NCI-H2081 (cell line): ENCODE measurements at places on chromosomes 16 and 17.

- no peak for DNase-seq
Observed at GRCh38 chr16:46782320-46782719, 34.2 kb upstream of the MYLK3 start.

GRCh38 chr17:74070998-74071679 is 132.3 kb upstream of the RPL38 start:
- DNase-seq, result no peak

GRCh38 chr17:74453665-74454196 is 12.7 kb upstream of the CD300A start:
- no peak for DNase-seq

- no peak for DNase-seq
Observed at GRCh38 chr16:5056352-5056751, 9.4 kb downstream of the C16orf89 start.

GRCh38 chr17:76345377-76345974 is 8.2 kb downstream of the PRPSAP1 start:
- no peak for DNase-seq

DNA sequence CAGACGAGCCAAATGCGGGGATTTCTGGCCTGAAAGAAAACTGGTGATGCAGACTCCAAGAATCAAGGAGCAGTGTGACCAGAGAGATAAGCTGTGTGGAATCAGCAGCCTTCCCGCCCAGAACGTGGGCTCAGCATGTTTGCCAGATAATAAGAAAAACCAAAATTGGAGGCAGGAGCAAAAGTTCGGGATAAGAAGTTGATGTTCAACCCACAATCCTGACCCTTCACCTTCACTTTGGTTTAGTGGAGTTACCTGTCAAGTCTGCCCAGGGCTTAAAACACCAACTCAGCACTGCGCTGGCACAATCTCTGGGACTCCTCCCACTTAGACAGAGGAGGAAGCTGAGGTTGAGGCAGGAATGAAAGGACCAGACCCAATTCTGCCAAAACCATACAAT is 3.1 kb downstream of the SLC43A2 start:
- DNase-seq, result no peak

DNA sequence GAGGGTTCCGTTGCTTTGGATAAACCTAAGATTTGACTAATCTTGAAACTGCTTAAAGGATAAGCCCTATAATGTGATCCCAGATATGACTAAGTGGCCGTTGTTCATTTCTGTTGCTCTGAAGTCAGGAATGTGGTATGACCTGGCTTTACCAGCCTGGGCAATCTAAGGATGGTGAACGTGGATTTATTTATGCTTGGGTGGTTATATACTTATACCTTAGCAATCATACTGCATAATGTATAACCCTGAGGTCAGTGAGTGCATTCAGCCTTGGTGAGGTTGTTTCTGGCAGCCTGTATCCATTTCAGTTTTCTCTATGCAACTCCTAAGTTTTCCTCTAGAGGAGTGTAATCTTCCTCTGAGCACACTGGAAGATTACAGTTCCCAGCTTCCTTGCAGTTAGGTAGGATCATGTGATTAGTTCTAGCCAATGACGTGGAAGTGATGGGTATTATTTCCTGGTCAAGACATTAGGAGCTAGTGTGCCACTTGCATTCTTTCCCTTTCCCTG is 41.9 kb downstream of the FTO start:
- DNase-seq, result no peak

- no peak for DNase-seq
Observed at GRCh38 chr17:13557077-13557476, 44.7 kb downstream of the HS3ST3A1 start.

GRCh38 chr17:41913798-41914197 is 5.0 kb downstream of the ACLY start:
- DNase-seq, result no peak

- no peak for DNase-seq
Observed at GRCh38 chr17:7249830-7250229, 1.7 kb downstream of the CTDNEP1 start.

GRCh38 chr16:29702269-29702668 is 23.3 kb downstream of the QPRT start:
- DNase-seq, result no peak

- peak; percentile 58 for DNase-seq
Observed at GRCh38 chr16:77169650-77170236, 21.2 kb upstream of the MON1B start.

DNA sequence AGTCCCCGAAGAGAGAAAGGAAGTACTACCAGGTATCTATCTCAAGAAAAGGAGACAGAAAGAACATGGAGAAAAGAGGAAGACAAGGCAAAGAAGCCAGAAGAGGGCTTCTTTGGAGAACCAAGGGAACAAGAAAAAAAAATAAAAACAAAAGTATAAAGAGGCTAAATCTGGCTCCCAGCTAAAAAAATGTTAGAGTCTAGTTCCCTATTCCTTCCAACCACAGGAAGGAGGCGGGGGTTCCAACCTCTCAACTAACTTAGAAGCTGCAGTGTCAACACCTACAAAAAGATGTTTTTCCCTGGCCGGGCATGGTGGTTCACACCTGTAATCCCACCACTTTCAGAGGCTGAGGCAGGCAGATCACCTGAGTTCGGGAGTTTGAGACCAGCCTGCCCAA is 13.4 kb downstream of the UTP6 start:
- DNase-seq, result no peak

GRCh38 chr16:11801481-11802021 is 4.5 kb upstream of the ZC3H7A start:
- no peak for DNase-seq

DNA sequence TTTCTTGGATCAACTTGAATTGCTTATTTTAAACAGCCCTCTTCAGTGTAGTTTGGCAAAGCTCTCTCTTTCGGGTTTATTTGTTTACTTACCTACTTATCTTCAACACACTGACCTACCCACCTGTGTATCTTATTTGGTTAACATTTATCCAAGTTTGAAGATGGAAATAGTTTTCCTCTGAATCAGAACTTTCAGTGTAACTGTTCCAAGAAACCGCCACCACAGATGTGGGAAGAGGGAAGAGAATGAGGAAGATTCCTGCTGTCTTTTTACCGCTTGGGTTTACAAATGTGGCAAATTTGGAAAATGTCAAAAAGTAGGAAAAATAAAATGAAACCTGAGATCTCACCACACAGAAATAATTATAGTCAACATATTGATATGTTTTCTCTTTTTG is 115.8 kb downstream of the MSI2 start:
- DNase-seq, result no peak

- DNase-seq, result no peak
Observed at GRCh38 chr16:27869411-27869810, 194.1 kb downstream of the GSG1L start.

- DNase-seq, result no peak
Observed at GRCh38 chr17:9855036-9855435, 29.3 kb downstream of the GLP2R start.

GRCh38 chr17:77036841-77037381 is 103.9 kb upstream of the SEC14L1 start:
- peak; percentile 84 for DNase-seq

GRCh38 chr17:194828-195602 is 13.6 kb upstream of the DOC2B start:
- no peak for DNase-seq

GRCh38 chr16:78705694-78706093 is 606.2 kb downstream of the WWOX start:
- no peak for DNase-seq

GRCh38 chr16:69691980-69692911 is 34.1 kb downstream of the NQO1 start:
- DNase-seq, result no peak

- no peak for DNase-seq
Observed at GRCh38 chr16:88606148-88606757, 32.1 kb upstream of the IL17C start.

DNA sequence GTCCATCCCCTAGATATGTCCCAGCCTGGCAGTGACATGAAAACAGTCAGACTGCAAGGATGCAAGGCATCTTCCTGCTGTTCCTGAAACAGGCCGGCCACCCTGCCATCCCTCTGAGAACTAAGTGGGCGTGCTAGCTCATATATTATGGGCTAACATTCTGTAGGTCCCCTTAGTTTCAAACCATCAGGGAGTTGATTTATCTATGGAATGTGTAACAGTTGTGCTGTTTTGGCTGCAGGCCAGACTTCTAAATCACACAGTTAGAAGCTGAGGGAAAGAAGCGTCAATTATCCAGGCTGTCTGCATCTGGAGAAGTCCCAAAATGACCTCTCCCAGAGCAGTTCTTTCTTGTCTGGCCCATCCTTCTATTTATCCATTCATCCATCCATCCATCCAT is 102.7 kb upstream of the DNAH9 start:
- no peak for DNase-seq

DNA sequence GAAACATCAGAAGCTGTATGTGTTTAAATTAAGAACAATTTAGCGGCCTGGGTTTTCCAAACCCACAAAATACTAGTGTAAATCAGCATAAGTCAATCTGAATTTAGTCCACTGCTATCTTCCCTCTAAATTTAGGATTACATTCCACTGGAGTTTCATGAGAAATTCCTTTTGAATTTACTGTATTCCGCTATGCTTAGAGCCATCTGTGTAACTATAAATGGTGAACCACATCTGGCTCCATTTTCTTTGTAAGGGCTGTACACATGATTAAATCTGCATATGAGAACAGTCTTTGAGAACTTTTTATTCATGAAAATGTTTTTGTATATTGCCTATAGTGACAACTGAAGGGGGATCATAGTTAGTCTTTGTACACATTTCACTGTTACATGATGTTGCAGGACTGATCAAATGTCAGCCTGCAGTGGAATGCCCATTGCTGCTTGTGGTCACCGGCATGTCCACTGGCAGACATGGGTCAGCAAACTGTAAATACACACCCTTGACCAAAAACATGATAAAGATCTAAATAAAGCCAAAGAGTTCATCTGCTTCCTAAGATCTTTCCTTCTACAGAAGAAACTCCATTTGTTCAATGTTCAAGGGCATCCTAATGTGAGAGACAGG is 36.8 kb downstream of the RPGRIP1L start:
- no peak for DNase-seq

DNA sequence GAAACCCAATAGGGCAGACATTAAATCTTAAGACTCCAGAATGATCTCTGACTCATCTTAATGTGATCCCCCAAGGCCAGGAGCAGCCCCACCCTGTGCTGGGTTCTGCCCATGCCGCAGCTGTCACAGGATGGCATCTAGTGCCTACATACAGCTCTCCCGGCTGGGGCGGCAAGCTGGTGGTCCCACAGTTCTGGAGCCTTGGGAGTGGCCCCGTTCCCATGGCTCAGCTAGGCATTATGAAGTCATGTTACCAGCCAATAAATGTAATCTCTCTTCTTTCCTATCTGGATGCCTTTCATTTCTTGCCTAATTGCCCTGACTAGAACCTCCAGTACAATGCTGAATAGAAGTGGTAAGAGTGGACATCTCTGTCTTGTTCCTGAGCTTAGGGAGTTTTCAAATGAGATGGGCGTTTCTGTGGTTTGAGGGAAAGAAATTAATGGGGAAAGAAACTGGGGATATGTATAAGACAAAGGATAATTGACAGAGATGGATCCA is 95.7 kb upstream of the DNAH17 start:
- no peak for DNase-seq

- DNase-seq, result no peak
Observed at GRCh38 chr16:84502075-84502474, 2.4 kb downstream of the MEAK7 start.

GRCh38 chr16:8958344-8959167 is 5.2 kb downstream of the USP7 start:
- DNase-seq, result no peak

DNA sequence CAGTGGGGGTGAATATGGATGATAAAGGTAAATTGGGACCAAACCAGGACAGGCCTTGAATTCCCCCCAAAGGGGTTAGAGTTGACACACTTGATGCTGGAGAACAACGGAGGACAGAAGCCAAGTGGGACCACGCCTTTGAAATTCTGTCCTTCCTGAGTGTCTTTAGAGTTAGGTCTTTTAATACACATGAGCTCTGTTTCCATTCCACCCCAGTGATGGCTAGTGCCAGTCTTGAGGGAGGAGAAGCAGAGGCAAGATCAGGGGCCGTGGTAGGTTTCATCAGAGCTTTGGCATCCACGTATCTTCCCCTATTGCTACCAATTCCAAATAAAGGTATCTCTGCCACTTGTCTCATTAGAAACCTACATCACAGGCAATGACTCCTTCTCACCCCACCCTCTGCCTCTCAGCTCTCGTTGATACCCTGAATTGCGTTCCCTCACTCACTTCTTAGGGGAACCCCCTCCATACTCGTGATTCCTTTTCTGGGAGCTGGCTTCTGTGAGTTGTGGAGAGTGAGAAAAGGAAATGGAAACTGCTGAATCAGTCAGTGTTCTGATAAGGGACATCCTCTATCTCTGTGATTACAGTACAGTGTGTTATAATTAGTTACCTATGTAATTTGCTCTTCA is 2.4 kb upstream of the CCL3L1 start:
- no peak for DNase-seq

DNA sequence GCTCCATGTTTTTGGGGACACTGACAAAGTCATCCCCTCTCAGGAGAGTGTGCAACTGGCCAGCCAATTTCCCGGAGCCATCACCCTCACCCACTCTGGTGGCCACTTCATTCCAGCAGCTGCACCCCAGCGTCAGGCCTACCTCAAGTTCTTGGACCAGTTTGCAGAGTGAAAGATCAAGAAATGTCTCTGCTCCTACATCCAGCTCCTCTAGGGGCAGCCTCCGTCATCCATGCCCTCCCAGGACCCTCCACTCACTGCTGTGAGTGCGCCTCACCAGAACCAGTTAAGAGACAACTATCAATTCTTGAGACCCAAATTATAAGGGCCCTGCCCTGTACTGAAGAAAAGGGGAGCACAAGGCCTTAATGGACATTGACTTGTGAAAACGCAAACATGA is 1.1 kb downstream of the OVCA2 start:
- DNase-seq, result no peak

- DNase-seq, result no peak
Observed at GRCh38 chr16:86248310-86248905, 261.9 kb upstream of the FOXF1 start.

DNA sequence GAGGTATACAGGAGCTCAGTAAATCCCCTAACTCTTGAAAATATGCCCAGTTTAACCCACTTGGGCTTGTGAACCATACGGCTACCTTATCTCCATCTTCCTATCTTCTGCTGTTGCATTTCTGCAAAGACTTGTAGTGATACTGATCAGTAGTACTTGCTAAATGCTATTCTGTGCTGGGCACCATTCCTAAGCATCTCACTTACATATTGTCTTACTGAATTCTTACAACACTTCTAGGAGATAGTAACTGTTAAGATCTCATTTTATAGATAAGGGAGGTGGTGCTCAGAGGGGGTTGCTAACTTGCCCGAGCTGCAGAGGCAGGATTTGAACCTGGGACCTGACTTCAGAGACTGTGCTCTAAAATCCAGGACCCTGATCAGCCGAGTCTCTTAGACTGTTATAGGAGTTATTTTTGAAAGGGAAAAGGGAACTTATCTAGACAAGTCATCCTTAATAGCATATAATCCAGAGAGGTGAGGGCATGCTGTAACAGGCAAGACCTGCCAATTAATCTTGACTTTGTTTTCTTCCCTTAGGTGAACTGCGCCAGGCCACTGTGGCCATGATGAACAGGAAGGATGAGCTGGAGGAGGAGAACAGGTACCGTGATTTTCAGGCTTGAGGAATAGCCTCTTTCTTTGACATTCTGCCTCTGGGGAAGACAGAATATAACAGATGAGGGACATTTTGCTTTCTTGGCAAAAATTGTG is 149.7 kb downstream of the SNX29 start:
- no peak for DNase-seq

- no peak for DNase-seq
Observed at GRCh38 chr16:81484908-81485624, 40.5 kb downstream of the CMIP start.

GRCh38 chr16:10013364-10013763 is 168.9 kb downstream of the GRIN2A start:
- no peak for DNase-seq

GRCh38 chr17:39238311-39238972 is 12.7 kb upstream of the STAC2 start:
- DNase-seq, result peak; percentile 88
